ENCODE measurements at places on chromosomes 2 and 18.

- DNase-seq, result no peak
Observed at GRCh38 chr18:48949050-48949605, 1.6 kb downstream of the SMAD7 start.

DNA sequence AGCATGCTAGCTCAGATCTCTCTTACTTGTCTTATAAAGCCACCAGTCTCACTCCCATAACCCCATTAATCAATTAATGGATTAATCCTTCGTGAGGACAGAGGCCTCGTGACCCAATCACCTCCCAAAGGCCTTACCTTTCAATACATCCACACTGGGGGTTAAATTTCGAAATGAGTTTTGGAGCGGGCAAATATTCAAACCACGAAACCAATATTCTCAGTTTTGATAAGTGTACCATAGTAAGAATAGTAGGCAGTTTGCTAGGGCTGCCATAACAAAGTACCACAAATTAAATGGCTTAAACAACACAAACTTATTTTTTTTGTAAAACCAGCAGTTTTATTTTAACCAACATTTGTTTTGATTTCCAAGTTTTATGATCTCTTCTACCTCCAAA, 15.2 kb downstream of the HIBCH start:
- DNase-seq, result no peak

- no peak for DNase-seq
Observed at GRCh38 chr18:12313530-12314245, 5.6 kb downstream of the TUBB6 start.

GRCh38 chr2:3268705-3269029, 109.0 kb downstream of the EIPR1 start:
- no peak for DNase-seq

- DNase-seq, result no peak
Observed at GRCh38 chr2:221255862-221256261, 316.2 kb downstream of the EPHA4 start.
